ENCODE measurements at places on chromosomes 16 and 17.

GRCh38 chr17:74861662-74862107 lies 2.0 kb upstream of the GRIN2C start:
- DNase-seq = no peak

- DNase-seq = no peak
Observed at GRCh38 chr16:15961571-15962090, 12.2 kb downstream of the ABCC1 start.

DNA sequence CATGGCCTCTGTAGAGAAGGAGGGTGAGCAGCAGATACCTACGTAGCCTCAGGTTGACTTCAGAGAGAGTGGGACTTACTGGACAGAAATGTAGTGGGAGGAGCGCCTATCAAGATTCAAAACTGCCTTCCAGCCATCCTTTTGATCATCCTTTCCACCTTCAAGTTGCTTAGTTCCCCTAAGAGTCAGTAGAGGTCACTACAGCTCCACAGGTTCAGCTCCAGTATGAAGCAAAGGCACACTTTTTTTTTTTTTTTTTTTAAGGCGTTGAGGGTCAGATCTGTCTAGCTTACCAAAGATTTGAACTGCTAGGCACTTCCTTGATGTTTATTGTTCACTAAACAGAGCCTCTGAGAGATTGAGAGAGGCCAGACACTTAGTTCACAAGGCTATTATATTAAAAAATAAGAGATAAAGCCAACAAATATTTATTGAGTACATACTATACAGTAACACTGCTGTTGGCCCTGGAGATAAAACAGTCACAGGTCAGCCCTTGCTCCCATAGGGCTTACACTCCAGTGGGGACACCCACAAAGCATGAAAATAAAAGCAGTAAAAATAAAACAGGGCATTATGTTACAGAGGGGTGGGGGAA lies 3.1 kb downstream of the RNF227 start:
- DNase-seq = peak; percentile 24

- DNase-seq = no peak
Observed at GRCh38 chr17:48704361-48705248, 17.7 kb downstream of the PRAC1 start.

DNA sequence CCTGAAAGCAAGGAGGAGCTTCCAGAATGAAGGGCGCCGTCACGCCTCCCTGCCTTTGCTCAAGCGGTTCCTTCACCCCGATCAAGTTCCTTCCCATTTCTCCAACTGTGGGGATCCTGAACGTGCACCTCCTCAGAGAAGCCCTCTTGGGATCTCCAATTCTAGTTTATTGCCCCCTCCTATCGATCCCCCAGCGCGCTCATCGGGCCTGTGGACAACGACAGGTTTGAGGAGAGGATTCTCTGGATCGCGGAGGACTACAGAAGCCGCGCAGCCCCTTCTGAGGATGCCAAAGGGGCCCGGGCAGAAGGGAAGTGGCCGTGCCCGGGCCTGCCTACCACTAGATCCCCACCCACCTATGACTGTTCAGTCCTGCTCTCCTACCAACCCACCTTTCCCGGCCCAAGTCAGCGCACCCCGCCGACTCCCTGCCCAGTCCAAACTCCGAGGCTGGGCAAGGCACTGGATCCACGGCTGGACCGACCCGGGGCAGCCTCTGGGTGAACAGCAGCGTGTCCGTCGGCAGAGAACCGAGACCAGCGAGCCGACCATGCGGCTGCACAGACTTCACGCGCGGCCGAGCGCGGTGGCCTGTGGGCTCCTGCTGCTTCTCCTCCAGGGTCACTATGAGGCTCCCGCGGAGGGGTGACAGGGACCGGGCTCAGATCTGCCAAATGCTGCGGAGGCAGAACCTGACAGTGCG lies 12.8 kb upstream of the CES3 start:
- no peak for DNase-seq

DNA sequence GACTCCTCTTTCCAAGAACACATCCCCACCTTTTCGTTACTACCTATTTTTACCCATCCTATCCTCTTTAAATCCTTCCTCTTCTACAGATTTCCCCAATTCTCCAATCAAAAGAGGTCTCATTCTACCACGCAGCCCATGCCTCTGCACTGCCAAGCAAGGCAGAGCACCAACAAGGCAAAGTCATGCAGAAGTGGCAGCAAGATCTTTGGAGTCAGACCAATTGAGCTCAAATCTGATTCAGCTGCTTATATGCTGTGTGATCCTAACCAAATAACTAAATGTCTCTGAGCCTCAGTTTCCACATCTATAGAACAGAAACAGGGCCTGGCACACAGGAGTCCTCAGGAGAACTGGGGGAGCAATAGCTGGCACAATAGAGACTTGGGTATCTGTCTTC lies 41.0 kb downstream of the TOM1L2 start:
- no peak for DNase-seq

- DNase-seq = peak; percentile 85
Observed at GRCh38 chr17:21041741-21042457, 912 bp downstream of the USP22 start.

DNA sequence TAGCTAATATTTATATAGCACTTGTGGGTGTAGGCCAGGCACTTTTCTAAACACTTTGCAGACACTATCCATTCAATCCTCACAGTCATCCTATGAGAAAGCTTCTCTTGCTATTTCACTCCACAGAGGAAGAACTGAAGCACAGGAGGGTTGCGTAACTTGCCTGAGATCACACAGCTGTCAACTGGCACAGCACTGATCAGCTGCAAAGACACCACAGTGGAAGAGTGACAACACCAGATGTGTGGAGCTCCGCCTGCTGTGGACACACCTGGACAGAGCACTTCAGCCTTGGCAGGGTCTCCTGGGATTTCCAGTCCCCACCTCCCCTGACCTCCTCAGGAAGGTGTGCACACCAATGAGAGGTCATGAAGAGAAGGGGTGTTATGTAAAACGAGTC lies 13.3 kb upstream of the CNEP1R1 start:
- no peak for DNase-seq

DNA sequence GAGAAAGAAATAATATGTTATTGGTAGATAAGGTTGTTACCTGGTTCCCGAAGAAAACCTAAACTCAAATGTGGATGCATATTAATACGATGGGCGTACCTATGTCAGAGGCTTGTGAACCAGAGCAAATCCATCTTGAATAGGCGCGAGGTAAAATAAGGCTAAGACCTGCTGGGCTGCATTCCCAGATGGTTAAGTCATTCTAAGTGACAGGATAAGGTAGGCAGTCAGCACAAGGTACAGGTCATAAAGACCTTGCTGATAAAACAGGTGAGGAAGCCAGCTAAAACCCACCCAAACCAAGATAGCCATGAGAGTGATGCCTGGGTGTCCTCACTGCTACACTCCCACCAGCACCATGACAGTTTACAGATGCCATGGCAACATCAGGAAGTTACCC lies 1400.1 kb downstream of the CDH8 start:
- no peak for DNase-seq

GRCh38 chr17:57556977-57557376 lies 188.1 kb downstream of the CCDC182 start:
- no peak for DNase-seq

- DNase-seq = no peak
Observed at GRCh38 chr17:44038604-44039011, 23.8 kb upstream of the TMEM101 start.

DNA sequence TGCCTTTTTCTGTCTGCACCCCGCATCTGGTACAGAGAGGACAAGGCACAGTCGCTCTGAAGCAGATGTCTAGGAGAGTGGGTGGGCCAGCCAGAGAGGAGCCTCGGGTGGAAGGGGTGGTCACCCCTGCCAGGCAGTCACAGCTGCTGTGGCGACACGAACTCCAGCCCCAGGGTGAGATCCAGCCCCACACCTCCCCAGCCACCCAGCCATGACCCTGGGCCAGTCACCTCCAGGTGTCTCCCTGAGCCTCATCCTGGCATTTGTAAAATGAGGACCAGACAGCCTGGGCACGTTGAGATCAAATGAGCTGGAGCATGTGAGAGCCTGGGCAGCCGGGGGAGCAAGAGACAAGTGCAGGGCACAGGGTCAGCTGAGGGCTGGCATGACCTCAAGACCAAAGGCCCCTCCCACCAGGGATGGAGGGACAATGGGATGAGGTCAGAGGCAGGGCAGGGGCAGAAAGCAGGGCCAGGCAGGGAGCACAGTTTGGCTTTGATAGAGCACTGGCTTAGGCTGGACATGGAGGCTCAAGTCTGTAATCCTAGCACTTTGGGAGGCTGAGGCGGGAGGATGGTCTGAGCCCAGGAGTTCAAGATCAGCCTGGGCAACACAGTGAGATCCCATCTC lies 7.7 kb downstream of the ADAM11 start:
- no peak for DNase-seq

DNA sequence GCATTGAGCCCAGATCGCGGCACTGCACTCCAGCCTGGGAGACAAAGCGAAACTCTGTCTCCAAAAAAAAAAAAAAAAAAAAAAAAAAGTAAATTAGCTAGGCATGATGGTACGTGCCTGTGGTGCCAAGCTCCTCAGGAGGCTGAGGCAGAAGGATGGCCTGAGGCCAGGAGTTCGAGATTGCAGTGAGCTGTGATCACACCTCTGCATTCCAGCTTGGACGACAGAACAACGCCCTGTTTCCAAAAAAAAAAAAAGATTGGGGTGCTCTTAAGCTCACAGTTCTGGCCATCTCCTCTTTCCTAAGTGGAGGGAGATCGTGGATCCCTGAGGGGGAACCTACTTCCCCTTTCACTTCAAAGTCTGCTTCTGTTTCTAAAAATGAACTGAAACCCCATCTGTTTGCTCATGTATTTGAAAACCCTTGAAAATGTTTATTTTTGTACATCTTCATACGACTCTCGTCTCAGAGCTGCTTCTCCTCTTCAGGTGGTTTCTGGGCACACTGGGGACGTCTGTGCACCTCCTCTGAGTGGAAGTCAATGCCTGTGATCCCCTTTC lies 138.8 kb downstream of the PRKCA start:
- no peak for DNase-seq

GRCh38 chr16:1428511-1428910 lies 2.4 kb upstream of the PERCC1 start:
- peak; percentile 75 for DNase-seq

DNA sequence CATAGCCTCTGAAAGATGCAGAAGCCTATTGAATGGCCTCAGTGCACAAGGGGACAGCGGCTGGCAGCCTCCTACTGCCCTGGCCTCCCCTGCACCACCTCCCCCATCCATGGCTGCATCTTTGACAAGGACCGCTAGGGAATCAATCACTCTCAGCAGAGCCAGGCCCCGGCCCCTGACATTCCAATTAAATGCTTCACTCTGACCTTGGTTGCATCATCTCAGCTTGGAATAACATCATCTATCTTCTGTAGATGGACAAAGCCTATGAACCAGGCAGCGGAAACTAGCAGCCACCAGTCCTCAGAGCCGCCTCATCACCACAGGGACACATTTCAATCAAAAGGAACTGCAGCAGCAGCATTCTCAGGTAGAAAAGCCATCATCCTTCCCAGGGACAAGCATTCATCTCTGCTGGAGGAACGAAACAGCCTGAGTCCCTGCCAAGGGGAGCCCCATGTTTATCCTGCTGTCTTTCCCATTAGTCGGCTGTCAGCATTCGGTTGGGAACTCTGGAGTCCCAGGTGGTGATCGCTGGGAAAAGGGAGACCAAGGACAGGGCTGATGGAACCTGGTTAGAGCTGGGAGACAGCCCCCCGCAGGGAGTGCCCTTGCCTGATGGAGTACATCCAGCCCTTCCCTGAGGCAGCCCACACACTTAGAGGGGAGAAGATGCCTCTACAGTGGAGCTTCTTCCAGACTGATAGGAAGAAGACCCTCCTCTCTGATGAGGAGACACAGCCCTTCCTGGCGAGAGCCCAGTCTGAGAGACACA lies 11.5 kb upstream of the TMEM132E start:
- DNase-seq = no peak

DNA sequence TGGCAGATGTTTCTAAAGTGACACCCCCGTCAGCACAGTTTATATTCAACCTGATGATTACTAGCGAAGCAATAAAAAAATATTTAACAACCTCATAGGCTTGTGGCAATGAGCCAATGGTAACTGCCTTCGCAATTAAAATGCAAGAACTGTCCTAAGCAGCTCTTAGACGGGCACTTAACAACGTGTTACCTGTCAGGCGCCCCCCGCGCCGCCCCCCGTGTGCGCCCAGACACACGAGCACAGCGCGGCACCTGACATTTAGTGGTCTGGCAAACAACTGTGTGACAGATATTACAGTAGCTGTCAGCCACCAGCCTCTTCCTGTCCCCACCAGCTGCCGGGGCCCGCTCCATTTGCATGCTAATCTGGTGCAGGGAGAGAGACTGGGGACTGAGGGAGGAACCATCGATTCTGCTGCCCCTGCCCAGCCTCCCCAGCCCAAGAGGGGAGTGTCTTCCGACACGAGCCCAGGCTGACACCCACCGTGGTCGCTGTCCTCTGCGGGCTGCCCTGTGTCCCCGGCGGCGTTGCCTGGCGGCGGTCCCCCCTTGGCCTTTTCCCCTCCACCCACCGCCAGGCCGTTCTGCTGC lies 12.7 kb downstream of the NDUFAF8 start:
- DNase-seq = no peak

DNA sequence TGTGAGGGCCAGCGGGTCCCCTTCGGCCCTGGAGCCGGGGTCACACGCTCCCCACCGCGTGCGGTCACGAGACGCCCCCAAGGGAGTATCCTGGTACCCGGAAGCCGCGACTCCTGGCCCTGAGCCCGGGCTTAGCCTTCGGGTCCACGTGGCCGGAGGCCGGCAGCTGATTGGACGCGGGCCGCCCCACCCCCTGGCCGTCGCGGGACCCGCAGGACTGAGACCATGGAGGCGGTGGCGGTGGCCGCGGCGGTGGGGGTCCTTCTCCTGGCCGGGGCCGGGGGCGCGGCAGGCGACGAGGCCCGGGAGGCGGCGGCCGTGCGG lies at the start of gene NAGLU:
Gene NAGLU (plus strand): TSS at position 194 of the 324 bp plus-strand sequence. CDS start 32 bp downstream, at position 226.
- DNase-seq = peak; percentile 94

DNA sequence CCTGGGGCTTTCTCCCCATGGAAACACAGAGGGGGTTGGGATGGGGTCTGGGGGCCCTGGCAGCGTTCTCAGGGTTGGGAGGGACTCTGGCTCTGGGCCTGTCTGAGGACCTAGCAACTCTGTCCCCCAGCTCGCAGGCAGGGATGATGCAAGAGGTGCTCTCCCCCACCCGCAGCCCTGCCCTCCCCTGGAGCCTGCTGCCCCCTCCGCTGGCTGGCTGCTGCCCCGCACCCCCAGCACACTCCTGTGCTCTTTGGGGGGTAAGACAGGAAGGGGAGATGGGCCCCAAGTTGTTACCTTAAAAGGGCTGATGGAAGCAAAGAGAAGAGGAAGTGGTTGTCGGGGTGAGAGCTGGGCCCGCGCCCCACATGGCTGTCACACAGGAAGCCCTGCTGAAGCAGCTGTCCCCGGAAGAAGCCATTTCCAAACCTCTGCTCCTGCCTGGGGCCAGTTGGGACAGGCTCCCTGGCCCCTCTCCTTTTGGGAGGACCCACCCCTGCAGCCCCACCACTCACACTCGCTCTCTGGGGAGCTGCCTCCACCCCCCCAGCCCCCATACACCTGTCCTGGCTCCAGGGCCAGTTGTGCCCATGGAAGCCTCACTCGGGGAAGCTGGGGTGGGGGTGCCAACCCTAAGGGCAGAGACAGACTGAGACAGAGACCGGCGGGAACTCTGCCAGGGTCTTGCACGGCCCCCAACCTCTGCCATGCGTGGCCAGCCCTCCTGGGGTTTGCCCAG lies 2.5 kb downstream of the CORO1A start:
- DNase-seq = peak; percentile 88
